Stimulated activated CD4-positive, alpha-beta T cell treated with anti-CD3 and anti-CD28 coated beads, Interleukin-15, amount 100 ng/mL, for 1 hour (primary cell): ENCODE measurements at places on chromosomes 5 and 9.
A peak's percentile ranks its signal among the peaks of the same experiment; 100 is the strongest.

DNA sequence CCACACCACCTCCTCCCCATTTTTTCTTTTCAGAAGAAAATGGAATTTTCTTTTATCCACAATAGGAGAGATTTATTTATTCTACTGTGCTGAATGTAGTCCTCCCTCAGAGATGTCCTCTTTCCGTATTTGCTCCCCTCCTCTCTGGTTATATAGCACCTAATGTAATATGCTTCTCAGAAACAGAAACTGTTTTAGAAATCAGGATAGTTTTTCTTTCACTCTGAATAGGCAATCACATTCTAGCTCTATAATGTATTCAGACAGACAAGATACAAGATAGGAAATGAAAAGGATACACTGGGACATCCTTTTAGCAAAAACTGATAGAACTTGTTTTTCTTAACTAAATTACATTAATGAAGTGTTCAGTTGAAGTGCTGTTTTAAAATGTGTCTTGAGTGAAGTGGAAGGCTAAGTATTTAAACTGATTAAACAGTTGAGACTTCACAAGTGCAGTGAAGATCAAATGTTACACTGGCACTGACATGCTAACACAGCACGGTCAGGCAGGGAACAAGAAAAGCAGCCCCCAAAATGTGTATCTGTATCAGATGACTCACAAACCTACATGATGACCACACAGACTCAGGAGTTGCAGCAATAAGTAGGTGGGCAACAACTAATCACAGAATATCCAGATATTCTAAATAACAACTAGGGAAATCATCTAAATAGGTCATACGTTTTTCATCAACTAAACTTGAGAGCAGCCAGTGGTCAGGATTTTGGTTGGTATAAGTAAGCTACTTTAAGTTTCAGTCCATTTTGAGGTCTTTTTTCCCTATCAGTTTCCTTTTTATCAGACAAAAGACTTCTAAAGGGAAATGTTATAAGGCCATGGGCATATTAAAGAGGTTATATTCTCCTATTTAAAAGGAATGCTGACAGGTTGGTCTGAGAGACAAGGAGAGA is 260.4 kb downstream of the MLLT3 start:
- no peak for DNase-seq

GRCh38 chr5:159923008-159923407 is 6.7 kb downstream of the ADRA1B start:
- no peak for DNase-seq

DNA sequence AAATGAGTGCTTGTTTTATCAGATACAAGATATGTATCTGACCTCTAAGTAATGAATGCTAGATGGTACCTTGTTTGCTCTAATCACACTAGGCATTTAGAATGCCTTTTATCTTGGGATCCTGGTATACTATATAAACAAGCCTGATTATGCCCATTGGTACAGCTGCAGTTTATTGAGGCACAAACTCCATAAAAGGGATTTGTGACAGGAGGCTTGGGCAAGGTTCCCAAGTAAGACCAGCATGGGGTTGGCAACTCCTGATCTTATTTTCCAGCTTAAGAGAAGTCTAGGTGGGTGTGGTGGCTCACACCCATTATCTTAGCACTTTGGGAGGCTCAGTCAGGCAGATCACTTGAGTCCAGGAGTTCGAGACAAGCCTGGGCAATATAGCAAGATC is 93.9 kb upstream of the DMRT1 start:
- no peak for DNase-seq

GRCh38 chr5:176533390-176533789 is 3.8 kb downstream of the RNF44 start:
- DNase-seq, result no peak

- DNase-seq, result no peak
Measured at GRCh38 chr5:96388176-96388575, 44.9 kb downstream of the PCSK1 start.

GRCh38 chr5:173496129-173496882 is 120.1 kb downstream of the BOD1 start:
- no peak for DNase-seq

DNA sequence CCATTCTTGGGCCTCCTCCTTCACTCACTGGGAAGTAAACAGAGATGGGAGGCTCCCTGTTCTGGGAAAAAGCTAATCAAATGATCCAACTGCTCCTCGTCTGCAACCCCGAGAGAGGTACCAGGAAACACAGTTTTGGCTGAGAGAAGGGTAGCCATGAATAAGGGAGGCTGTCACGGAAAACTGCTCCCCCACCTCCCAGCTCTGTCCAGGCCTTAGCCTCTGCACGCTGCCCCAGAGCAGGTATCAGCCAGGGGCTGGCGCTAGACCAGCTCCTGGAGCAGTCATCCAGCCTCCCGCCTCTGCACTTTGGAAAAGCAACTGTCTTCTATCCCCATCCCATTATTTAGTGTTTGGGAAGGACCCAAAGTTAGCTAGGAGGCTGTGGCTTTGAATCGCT is 266.1 kb downstream of the NDUFS4 start:
- no peak for DNase-seq

GRCh38 chr5:113084402-113085083 is 107.9 kb downstream of the DCP2 start:
- no peak for DNase-seq

GRCh38 chr5:79168031-79168430 is 56.4 kb downstream of the BHMT start:
- no peak for DNase-seq

- DNase-seq, result peak; percentile 27
Measured at GRCh38 chr9:93133681-93134014, 403 bp downstream of the NINJ1 start.

DNA sequence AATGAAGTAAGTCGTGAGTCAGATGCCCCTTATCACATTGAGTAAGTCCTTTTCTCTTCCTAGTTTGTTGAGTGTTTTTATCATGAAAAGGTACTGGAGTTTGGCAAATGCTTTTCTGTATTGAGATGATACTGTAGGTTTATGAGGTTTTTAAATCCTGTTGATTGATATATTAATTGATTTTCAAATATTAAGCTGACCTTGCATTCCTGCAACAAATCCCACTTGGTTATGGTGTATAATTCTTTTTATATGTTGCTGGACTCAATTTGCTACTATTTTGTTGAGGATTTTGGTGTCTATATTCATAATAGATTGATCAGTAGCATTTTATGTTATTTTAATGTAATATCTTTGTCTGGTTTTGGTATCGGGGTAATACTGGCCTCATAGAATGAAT is 81.0 kb upstream of the BNC2 start:
- DNase-seq, result no peak

GRCh38 chr9:16671591-16672137 is 198.8 kb downstream of the BNC2 start:
- DNase-seq, result no peak

DNA sequence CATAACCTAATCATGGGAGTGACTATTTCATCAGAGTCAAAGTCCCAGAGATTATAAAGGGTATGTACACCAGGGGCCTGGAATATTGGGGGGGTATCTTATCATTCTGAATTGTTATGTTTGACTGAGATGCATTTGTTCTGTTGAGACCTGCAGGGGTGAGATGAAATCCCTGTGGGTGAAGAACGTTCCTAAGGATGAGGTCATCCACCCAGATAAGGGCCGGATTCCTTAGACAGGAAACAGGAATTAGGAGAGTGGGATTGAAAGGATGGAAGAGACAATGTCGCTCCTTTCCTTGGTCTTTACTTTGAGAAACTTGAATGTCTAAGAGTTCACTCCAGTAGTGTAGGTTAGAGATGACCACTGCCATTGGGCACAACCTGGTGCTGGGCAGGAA is 54.7 kb downstream of the GAS1 start:
- DNase-seq, result no peak

DNA sequence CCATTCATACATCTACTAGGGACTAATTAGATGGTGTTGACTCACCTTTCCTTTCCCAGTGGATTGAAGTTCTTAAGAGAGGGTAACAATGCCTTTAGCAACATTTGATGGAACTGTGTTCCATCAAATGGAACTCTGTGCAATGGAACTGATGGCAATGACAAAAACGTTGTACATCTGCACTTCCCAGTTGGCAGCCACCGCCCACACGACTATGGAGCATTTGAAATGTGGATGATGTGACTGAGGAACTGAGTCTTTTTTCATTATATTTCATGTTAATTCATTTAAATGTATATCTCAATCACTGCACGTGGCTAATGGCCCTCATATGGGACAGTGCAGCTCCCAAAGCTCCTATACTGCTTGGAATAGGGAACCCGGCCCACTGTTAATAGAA is 39.0 kb upstream of the ICE1 start:
- no peak for DNase-seq

GRCh38 chr9:128422783-128423150 is 2.1 kb downstream of the CERCAM start:
- no peak for DNase-seq

DNA sequence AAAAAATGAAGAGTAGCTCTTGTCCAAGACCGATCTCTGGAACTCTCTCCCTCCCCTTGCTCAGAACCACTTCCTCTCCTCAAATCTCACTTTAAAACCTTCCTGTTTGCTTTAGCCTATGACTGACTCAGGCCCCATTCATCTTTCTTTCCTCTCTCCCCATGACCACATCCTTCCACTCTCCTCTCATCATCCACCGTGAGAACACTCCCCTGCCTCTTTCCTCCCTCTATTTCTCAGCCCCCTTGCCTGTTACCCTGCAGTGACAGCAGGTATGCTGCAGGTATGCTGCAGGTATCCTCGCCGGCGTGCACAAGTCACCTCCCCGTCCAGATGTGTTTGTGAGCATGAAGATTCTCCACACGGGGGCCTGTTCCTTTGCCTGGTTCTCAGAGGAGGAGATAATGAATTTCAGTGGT is 505.3 kb downstream of the CCDC171 start:
- DNase-seq, result no peak

GRCh38 chr5:1292139-1292538 is 2.7 kb downstream of the TERT start:
- DNase-seq, result no peak
